ENCODE measurements at places on chromosomes 2 and 18.

DNA sequence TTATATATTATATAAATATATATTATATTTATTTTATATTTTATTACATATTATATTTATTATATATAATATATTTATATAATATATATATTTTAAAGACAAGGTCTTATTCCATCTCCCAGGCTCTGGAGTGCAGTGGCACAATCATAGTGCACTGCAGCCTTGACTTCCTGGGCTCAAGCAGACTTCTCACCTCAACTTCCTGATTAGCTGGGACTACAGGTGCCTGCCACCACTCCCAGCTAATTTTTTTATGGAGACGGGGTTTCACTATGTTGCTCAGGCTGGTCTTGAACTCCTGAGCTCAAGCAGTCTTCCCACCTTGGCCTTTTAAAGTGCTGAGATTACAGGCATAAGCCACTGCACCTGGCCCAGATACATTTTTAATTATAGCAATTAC lies 110.0 kb downstream of the PHLPP1 start:
- no peak for DNase-seq

DNA sequence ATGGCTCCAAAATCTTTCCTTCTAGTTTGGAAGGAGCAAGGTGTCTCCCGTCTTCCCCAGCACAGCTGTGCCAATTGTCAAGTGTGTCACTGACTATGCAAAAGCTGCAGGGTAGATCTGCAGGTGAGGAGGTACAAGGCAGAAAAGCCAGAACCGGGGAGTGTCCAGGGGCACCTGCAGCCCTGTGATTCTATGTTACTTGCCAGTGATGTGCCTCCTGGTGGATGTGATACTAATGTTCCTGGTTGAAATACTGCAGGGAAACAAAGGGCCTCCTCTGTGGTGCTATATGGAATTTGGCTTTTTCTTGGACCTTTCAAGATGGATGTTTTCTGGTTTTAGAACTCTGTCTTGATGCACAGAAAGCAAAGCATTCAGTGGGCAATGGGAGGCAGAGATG lies 80.3 kb downstream of the ST6GAL2 start:
- DNase-seq = no peak

DNA sequence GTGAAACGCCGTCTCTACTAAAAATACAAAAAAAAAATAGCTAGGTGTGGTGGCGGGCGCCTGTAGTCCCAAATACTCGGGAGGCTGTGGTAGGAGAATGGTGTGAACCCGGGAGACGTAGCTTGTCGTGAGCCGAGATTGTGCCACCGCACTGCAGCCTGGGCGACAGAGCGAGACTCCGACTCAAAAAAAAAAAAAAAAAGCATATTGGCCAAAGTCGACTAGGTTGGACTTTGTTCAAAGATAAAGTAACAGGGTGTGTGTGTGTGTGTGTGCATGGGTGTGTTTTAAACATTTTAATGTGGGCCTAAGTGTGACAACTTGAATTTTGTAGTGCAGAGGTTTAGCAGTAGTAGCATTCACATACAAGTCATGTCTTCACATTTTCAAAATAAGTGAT lies 11.7 kb downstream of the GEMIN6 start:
- DNase-seq = no peak

GRCh38 chr18:71831039-71831438 lies 713.1 kb downstream of the CBLN2 start:
- no peak for DNase-seq

- no peak for DNase-seq
Measured at GRCh38 chr2:149064856-149065630, 26.5 kb downstream of the LYPD6B start.

GRCh38 chr2:223877721-223878410 lies 40.5 kb upstream of the AP1S3 start:
- no peak for DNase-seq

DNA sequence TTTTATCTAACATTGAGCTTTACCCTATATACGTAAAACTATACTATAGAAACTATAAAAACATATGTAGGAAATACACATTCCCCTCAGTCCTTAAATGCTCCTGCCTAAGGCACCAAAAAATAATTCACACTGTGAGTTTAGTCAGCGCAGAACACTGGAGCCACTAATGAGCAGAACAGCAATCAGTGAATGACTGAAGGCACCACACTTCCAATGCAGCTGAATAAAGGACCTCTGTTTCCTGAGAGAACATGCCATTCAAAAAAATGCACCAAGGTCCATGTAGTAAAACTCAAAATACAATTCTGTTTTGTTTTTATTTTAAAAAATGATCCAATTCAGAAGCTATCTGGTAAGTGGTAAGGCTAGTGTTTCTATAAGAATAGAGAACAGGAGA lies 1280.6 kb upstream of the NRXN1 start:
- DNase-seq = no peak

DNA sequence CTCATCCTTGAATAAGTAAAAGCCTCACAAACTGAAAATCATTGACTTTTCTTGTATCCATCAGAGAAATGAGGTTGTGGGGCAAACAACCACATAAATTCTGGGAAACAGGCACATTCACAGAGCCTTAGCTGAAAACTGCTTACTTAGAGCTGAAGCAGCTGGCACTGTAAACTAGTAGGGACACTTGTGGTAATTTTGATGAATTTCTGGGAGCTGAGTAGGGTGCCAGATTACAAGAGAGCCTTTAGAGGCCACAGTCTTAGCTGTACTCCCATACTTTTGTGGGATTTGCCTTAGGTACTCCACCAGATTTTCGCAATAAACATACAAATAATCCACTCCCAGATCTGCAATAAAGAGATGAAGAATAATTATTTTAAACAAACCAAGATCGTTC lies 315.2 kb downstream of the TMX3 start:
- DNase-seq = no peak

DNA sequence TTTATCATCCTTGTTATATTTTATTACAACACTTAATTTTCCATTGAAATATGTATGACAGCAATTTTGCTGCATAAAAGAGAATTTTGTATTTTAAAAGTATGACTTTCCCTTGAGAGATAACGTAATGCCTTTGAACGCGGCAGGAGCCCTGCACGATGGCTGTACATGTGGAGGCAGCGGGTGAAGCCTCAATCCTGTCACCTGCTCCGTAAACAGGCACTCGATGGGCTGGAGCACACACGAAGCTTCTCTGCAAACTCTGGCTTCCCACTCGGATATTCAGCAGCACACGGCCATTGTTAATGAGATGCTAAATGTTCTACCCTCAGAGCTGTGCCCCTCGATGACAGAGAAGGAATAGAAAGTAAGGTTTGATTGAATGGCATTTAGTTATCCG lies 184.4 kb downstream of the RTP5 start:
- DNase-seq = no peak

DNA sequence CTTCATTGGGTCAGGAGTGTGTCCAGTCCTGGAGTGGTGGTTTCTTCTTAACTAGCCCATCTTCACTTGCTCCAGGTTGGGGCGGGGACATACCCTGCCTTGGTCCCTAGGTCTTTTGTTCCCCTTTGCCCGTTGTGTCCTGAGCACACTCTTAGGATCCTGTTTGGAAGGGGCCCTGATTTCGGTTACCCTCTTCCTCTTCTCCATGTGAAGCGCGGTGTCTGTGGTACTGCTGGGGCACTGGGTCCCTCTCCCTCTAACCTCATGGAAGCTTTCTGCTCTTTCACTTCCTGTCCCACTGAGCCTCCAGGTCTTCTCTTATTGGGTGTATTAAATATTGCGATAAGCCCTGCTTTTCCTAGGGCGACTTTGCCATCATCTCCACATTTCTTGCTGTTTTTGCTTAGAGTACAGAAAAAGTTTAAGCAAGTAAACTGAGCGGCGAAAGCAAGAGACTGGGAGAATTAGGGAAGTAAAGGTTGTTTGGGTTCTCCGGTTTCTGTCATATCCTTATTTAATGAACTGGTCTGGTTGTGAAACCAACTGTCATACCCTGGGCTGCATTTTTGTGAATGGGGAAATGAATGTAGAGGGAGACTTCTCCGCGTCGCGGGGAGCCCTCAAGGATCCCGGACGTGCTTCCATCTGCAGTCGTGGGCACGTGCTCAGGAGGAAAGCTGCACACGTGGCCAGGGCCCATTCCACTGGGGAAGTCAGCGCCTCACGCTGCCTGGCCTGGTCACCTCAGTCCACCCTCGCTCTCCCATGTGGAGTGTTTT lies 73.8 kb upstream of the B3GNT7 start:
- no peak for DNase-seq

- no peak for DNase-seq
Measured at GRCh38 chr2:233707940-233708644, 4.6 kb upstream of the UGT1A5 start.

DNA sequence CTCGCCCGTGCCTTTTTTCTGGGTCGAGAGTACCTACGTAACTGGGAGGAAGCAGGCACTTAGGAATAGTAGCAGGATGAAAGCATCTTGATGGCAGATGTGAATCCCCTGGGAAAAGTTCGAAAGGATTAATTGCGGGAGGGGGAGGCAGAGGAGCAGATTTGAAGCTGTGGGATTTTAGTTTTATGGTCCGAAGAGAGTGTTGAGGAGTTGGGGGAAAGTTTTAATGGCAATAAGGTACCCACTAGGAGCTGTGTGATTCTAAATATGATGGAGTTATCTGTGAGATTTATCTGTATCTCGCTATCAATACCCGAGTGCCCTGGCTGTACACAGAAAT lies 1.1 kb downstream of the AGFG1 start:
- no peak for DNase-seq

GRCh38 chr18:45666006-45666405 lies 50.7 kb downstream of the SLC14A2 start:
- DNase-seq = no peak

DNA sequence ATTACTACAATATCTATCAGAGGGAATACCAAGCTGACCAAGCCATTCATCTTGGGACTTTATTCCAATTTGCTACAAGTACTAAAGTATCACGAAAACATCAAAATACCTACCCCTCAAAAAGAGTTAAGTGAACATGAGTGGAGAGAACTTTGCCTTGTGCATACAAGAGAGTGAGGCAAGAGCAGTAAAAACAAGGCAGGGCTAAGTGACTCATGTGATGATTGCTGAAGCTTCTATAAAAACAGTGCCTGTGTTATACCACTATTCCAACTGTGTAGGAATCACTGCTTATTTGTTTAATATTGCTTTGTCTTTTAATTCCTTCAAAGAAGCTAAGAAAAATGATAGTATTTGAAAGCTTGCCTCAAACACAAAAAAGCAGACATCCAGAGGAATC lies 61.2 kb downstream of the FARSB start:
- DNase-seq = no peak

DNA sequence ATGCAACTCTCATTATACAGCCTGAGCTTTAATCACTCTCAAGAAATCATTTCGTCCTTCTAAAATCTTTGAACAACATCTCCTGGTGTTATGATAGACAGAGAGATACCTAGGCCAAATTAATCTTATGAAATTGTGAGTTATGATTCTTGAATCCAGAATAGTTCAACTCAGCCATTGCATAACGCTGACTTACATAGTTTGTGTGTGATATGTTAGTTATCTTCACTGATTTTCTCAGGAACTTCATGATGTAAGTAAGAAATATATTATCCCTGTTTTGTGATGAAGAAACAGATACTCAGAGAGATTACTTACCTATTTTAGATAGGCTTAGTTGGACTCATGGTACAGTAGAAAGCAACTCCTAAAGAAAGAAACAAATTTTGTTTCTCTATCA lies 684.4 kb downstream of the ZEB2 start:
- DNase-seq = no peak

GRCh38 chr2:233831011-233831721 lies 23.2 kb downstream of the HJURP start:
- no peak for DNase-seq
